ENCODE measurements at places on chromosomes 16 and 17.
A peak's percentile ranks its signal among the peaks of the same experiment; 100 is the strongest.

DNA sequence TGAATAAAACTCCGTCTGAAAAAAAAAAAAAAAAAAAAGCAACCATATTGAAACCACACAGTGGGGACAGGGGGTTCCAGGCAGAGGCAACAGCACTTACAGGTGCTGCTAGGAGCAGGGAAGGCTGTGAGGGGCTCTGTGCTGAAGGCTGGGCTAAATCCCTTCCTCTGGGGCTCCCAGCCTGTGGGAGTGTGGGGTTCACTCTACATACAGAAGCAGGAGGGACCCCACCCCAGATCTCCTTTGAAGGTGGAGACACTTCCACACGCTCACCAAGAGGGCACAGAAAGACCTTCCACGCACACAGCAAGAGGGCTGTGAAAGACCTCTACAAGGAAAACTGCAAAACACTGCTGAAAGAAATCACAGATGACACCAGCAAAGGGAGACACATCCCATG, 53.9 kb downstream of the USP22 start:
- no peak for DNase-seq

GRCh38 chr17:18017958-18018357, 21.0 kb downstream of the ATPAF2 start:
- no peak for DNase-seq

DNA sequence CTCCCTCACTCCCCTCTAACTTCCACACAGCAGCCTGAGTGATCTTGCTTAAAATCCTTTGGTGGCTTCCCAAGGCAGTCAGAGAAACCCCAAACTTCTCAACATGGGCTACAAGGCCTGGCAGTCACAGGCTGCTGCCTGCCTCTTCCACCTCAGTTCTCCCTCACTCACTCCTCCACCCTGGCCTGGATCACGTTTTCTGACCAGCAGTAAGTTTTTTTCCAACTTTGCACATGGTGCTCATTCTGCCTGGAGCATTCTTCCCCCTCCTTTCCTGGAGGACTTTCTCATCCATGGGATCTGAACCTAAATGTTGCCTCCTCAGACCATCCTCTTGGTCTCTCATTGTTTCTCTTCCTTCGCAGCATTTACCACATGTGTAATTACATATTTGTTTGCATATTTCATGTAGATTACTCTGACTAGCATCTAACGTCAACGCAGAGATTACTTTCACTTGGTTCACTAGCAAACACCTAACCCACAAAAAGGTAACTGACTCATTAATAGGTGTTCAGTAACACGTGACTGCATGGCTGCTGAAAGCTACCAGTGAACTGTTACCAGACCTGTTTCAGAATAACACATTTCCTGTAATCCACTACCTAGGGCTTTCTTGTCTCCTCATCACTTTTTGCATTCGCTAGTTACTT, 17.1 kb downstream of the GNA13 start:
- peak; percentile 80 for DNase-seq

- DNase-seq = no peak
Observed at GRCh38 chr17:4135489-4135888, 7.3 kb downstream of the ZZEF1 start.

DNA sequence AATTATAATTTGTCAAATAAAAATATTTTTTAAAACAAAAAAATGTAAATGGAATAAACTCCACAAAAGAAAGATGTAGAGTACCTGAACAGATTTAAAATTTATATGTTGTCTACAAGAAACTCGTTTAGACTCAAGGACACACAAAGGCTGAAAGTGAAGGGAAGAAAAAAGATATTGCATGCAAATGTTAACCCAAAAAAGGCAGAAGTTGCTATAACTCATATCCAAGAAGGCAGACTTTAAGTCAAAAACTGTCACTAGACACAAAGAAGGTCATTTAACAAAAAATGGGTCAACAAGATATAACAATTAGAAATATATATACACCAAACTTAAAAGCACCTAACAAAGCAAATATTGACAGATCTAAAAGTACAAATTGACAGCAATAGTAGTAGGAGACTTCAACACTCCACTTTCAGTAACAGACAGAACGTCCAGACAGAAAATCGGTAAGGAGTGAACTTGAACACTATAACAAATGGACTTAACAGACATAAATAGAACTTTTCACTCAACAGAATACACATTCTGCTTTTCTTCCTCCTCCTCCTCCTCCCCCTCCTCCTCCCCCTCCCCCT, 40.8 kb upstream of the MYLK3 start:
- DNase-seq = no peak
